Neuronal stem cell (in vitro differentiated cells): ENCODE measurements at places on chromosomes 6 and 20.

DNA sequence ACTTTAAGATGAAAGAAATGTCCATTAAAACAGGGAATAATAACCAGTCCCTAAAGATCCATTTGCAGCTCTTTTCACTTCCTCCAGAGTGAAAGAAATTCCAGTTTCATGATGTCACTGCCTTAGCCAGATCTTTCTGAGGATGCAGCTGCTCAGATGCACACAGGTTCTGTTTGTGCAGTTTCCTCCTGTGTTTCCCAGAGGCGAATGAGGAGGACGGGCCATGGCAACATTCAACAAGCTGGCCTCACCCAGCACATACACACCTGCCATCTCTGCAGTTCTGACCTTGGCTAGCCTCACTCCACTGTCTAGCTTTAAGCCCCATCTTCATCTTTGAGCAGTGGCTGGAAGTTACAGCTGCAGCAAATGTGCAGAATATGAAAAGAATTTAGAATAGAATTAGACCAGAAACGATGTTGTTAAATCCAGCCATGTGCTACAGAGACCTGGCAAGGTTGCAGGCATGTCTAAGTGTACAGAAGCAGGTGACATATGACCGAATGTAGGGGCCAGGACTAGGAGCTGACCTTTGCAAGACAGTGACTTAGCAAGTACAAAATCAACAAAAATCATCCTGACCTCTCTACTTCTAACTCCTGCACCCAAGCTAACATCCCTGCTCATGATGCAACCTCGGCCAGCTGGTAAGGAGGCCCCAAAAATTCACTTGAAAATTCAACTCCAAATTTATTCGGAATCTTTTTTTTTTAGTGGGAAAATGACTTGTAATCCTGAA is 35.0 kb downstream of the FAM50B start:
- no peak for DNase-seq

- DNase-seq, result peak; percentile 23
Observed at GRCh38 chr6:37648465-37649330, 49.0 kb downstream of the MDGA1 start.

DNA sequence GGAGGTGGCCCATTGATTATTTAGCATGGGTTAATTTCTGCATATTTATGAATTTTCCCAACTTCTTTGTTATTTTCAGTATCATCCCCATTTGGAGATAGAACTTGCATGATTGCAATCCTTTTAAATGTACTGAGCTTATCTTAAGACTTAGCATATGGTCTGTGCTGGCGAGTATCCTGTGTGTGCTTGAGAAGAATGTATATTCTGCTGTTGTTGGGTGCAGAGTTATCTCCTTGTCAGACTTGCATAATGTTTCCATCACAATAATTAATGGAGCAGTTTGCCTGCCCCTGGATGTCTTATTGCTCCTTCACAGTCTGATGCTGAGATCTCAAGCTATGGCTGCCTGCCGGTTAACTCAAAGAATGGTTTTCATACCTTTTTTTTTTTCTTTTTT is 112.6 kb downstream of the CDYL start:
- no peak for DNase-seq

- DNase-seq, result no peak
Observed at GRCh38 chr6:13766201-13766634, 48.1 kb downstream of the MCUR1 start.

DNA sequence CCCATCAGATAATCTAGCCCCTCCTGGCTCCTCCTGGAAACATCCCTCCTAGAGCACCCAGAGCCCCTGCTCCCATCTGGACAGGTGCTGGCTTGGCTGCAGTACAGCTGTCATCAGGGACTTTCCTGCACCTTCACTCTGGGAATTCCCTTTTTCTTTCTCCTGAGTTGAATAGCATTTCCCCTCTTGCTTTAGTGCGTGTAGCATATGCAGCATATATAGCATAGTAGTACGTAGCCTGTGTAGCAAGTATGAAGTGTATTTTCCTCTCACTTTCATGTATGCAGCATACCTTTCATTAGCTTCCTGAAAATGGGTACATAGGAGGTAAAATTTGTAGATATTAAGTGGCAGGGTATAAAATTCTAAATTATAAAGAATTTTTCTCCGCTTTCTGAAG is 352.9 kb downstream of the ESR1 start:
- DNase-seq, result no peak

DNA sequence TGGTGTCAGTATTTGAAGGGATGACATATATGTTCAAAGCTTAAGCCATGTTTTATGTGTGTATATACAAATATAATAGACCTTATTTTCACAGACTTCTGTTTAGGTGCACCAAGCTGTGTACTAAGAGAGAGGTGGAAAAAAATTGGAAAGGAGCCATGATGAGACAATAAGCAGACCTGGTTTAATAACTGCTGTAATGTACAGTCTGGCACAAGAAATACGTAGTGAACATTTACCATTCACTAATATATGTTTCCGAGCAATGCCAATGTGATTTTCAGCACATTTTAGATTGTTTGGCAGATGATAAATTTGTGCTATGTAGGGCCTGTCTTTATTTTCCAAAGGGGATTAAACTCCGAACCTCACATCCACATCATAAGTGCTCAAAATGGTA is 116.3 kb downstream of the KHDC1L start:
- no peak for DNase-seq

DNA sequence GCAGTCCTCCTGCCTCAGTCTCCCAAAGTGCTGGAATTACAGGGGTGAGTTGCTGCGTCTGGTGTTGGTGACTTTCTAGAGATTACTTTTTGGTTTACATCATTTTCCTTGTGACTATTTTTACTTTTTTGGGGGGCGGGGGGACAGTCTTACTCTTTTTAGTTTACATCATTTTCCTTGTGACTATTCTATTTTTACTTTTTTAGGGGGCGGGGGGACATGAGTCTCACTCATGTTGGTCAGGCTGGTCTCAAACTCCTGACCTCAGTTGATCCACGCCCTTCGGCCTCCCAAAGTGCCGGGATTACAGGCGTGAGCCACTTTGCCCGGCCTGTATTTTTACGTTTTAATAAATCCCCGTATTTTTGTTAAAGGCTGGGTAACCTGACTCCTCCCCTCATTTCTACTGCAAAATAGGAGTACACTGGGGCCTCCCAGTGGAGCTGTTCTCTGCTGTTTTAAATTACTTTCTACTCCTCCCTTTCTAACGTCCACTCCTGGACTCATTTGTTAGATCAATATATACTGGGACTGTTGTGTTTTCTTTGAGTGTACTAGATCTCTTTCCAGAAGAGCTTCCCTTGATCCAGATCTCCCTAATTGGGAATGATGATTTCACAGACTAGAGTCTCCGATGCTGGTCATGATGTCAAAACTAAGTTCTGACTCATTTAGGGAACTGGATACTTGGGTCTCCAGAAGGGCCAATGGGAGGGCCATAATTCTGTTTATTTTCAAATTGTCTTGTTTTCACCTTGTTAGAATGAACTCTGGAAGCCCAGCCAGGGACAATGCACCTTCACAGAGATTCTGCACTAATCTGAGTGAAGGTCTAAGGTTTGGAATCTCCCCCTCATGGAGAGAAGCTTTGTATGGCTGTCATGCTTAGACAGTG is 9.2 kb downstream of the HSPA1B start:
- DNase-seq, result no peak

DNA sequence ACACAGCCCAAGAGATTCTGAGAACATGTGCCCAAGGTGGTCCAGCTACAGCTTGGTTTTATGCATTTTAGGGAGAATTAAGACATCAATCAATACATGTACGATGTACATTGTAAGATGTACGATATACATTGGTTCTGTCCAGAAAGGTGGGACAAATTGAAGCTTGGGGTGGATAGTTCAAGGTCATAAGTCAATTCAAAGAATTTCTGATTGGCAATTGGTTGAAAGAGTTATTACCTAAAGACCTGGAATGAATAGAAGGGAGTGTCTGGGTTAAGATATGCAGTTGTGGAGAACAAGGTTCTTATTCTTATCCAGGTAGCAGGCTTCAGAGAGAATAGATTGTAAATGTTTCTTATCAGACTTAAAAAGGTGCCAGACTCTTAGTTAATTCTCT is 31.8 kb upstream of the LCA5 start:
- no peak for DNase-seq

- no peak for DNase-seq
Observed at GRCh38 chr6:43970913-43971775, 156.1 kb downstream of the MRPL14 start.

- DNase-seq, result no peak
Observed at GRCh38 chr6:5305968-5306626, 44.8 kb downstream of the FARS2 start.

DNA sequence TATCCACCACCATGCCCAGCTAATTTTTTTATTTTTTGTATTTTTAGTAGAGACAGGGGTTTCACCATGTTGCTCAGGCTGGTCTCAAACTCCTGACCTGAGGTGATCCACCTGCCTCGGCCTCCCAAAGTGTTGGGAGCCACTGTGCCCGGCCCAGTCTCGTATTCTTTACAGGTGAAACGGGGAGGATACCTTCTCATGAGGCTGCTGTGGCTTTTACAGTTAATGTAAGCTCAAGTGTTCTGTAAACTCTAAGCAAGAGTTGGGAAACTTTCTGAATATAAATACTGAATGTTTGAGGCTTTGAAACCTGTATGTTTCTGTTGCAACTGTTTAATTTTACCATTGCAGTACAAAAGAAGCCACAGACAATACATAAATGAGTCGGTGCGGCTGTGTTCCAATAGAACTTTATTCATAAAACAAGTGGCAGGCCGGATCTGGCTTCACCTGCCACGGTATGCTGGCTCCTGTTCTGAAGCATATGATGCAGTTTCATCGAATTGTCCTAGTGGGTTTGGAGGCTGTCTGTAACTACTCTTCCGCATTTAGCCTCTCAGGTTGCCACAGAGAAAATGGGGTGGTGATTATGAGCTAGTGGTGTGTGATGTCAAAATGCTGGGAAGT is 192.5 kb upstream of the ZFP64 start:
- no peak for DNase-seq

- DNase-seq, result no peak
Observed at GRCh38 chr20:37343212-37343993, 2.5 kb upstream of the SRC start.

DNA sequence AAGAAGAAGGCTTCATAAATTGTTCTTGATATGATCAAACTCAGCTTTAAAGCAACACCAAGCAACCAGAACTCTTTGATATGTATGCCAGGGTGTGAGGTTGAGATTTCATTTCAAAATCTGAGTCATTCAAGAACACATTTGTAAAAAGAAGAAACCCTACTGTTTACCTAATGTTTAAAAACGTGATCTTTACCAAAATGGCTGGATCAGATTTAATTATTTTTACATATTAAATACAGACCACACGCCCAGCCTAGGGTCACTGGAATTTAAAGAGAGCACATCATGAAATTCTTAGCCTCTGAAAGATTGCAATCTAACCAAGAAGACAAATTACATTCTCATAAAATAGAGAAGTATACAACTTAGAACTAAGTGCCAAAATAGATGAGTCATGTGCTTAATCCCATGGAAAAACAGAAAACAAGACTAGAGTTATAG is 206.8 kb upstream of the SMLR1 start:
- no peak for DNase-seq

- DNase-seq, result no peak
Observed at GRCh38 chr6:37758234-37758633, 60.6 kb upstream of the MDGA1 start.

DNA sequence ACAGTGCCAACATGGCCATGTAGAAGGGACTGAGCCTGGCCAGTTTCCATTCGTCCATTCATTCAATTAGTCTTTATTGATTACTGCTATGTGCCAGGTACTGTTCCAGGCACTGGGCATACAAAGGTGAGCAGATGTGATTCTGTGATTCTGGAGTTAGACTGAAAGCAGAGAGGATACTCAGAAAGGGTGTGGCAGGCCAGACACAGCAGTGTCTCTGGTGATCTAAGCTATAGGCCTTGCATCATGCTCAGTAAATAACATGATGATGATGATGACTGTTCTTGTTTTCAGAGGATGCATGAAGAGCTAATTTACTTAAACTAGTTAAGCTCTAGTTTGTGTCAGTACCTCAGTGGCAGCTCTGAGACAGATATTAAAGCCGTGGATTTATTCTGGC is 31.4 kb upstream of the FUCA2 start:
- no peak for DNase-seq
